Naive thymus-derived CD8-positive, alpha-beta T cell (primary cell): ENCODE measurements at places on chromosomes 4 and X.
A peak's percentile ranks its signal among the peaks of the same experiment; 100 is the strongest.

GRCh38 chrX:10922159-10922558 is 189.0 kb upstream of the HCCS start:
- no peak for DNase-seq

DNA sequence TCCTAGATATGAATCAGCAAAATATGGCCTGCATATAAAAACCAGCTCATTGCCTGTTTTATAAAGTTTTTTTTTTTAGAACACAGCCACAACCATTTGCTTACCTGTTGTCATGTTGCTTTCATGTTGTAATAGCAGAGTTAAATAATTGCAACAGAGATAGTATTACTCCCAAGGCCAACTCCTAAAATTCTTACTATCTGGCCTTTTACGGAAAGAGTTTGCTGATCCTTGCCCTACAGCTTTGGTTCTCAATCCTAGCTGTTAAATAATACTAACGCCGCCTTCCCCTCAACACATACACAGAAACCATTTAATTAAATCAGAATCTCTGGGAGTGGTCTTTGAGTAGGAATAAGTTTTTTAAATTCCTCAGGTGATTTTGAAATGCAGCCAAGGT is 231.3 kb upstream of the TET2 start:
- no peak for DNase-seq

GRCh38 chr4:101306764-101307615 is 40.3 kb downstream of the PPP3CA start:
- no peak for DNase-seq

DNA sequence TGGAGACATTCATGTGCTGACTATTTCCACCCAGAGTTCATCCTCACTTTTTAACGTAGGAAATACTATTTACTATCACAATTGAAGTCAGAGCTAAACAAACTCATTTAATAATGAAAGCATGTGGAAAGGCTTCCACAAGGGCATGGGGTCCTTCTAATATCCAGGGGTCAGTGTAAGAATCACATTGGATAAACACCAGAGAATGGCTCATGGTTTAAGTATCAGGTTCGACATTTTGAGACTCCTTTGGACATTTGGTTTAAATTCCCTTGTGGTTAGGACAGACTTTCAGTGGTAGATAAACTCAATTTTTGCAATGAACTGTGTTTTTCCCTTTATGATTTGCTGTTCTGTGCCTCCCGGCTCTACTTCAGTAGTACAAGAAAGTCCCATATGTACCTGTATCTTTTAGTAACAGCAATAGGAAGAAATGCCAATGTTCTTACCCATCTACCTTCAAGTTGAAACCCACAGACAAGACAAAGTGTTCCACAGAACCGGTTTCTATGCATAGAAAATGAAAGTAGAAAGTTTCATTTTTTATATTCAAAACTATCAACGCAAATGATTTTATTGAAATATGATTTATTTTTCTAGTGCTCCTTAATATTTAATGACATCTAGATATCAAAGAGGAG is 589.0 kb upstream of the FAM241A start:
- no peak for DNase-seq

DNA sequence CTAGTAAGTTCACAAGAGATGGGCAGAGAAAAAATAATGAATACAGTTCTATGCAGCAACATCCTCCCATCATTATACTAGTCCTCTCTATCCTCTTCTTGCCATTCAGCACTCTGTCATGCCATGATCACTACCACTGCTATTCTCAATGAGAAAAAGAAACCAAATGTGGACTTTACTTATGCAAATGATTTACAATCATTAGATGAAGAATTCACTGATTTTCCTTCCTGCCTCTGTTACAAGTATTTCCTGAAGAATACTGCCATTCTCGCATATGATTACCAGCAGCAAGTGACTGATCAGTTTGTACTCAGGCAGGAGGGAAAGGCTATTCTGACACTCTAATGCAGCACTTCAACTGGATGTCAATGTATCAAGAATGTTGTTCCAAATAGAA is 50.3 kb downstream of the WDFY3 start:
- no peak for DNase-seq

GRCh38 chr4:2537011-2537830 is 774 bp downstream of the FAM193A start:
- peak; percentile 45 for DNase-seq

DNA sequence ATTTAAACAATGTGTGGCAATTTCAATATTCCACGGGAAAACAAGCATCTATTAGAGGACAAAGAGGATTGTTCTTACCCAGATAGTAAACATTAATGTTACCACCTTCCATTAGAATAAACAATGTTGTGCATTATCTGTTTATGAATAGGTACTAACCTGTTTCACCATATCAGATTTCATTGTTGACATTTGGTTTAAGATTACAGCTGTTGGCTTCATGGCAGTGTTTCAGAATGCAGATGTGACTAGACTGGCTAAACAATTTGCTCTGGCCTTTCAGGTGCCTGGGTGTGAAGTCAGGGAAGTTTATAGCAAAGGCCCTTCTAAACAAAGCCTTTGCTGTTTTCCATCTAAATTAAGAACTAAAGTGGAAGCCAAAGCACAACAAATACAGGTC is 464.7 kb upstream of the FAM47C start:
- no peak for DNase-seq

DNA sequence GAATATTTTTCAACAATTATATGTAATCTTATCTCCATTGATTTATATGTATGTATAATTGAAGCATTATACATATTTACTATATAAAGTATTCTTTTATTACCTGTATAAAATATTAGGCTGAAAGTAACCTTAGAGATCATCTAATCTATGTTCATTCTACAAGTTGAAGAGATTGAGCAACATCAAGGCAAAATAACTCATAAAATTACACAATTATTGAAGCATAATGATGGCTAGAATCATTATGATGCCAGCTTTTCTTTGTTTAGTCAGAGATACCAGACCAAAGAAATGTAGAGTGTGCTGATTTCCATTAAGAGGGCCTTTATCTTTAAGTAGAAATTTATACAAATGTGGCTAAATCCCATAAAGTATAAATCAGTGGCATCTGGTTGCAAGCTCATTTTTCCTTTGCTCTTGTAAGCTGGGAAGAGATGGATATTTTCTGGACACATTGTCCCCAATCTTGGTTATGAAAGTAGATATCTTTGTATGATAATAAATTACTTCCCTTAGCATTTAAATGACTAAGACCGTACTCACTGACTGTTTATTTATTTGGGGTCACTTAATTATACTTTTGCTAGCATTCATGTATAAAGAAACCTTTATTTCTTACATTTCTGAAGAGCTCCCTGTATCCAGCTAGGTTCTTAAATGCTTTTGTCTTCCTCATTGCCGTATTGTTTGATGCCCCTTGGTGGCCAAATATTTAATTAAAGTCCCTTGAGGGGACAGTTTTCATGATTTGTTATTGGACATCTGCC is 339.8 kb downstream of the PCDH7 start:
- no peak for DNase-seq

- DNase-seq: no peak
Observed at GRCh38 chrX:44080083-44080482, 106.9 kb upstream of the NDP start.

DNA sequence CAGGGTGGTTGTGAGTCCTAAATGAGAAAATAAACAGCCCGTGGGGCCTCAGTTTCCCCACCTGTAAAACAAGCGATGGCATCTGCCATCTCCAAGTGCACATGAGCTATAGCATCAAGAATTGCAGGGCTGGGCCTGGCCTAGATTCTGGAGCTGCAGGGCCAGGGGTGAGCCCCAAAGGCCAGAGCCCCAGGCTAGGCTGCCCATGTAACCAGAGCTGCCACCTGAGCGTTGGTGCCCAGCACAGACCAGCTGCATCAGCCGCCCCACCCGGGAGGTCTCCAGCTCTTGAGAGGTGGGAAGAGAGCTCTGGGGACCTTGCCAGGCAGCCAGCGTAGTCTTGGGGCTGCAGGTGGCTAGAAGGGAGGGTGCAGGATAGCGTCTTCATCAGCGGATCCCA is 27.0 kb upstream of the GPR78 start:
- no peak for DNase-seq
